Liver (tissue), 10 donors: ENCODE measurements at places on chromosomes 5 and 9. TPM values are rescaled to one million over a fixed set of nuclear protein-coding genes. Genes with fewer than 3 reads are reported as not detected.

GRCh38 chr5:172528440-172528839 lies 74.1 kb upstream of the SH3PXD2B start:
- H3K27me3 ChIP-seq = no peaks in the 10 kb centered on the region
- H3K4me3 ChIP-seq = no peak overlapping the region
- DNase-seq = no peak
- H3K27ac ChIP-seq = no peak overlapping the region
- H3K36me3 ChIP-seq = no peaks in the 10 kb centered on the region
- H3K4me1 ChIP-seq = peaks cover 6% of the 10 kb centered on the region

DNA sequence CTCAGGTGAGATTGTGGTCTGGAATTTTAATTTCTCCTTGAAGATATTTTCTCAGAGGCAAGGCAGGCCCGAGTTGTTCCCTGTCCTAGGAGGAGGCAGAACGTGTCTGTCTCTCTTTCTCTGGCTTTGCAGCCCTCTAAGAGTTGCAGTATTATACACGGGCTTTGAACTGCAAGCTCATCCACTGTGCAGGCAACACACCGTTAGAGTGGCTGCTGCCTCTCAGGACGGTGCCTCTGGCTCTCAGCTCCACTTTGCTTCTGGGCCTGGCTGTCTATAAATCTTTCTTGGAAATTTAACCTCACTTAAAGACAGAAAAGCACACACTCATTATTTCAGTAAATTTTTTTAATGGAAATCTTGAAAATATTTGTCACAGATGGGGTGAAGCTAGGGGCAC lies 170.1 kb upstream of the ADCY2 start:
- H3K4me3 ChIP-seq = no peak overlapping the region
- H3K27ac ChIP-seq = no peak overlapping the region
- no peaks in the 10 kb centered on the region for H3K36me3 ChIP-seq
- H3K4me1 ChIP-seq = no peaks in the 10 kb centered on the region
- DNase-seq = no peak
- no peaks in the 10 kb centered on the region for H3K27me3 ChIP-seq

DNA sequence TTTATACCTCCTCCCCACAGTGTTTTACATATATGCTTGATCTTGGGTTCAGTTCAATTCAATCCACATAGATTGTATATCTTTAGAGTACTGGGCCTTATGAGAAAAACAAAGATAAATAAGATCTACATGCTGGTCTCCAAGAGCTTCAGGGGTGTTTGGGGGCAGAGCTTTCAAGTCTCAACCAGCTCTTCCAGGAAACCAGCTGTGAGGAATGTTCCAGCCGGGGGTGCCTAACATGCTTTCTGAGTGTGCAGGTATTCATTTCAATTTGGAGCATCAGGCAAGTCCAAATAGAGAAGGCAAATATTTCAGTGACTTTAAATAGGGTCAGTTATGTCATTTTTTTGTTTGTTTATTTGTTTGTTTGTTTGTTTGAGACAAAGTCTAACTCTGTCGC lies 5.7 kb upstream of the RAPGEF1 start:
- peaks cover 2% of the 10 kb centered on the region for H3K4me1 ChIP-seq
- no peaks in the 10 kb centered on the region for H3K36me3 ChIP-seq

DNA sequence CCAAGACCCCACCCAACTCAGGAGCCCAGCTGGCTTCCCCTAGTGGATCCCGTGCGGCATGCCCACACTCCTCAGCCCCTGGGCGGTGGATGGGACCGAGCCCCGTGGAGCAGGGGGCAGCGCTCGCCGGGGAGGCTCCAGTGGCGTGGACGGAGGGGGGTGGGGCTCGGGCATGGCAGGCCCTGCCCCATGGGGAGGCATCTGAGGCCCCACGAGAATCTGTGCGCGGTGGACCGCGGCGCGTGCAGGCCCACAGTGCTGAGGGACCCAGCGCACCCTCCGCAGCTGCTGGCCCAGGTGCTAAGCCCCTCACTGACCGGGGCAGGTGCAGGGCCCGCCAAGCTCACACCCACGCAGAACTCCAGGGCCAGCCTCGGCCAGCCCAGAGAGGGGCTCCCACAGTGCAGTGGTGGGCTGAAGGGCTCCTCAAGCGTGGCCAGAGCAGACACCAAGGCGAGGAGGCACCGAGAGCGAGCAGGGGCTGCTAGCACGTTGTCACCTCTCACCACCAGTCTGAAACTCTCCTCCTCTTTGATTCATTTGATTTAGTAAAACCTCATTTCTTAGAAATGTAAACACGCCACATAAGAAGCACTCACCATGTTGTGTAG lies 25.6 kb downstream of the RNF130 start:
- no peak for DNase-seq
- H3K4me3 ChIP-seq = no peak overlapping the region
- H3K27ac ChIP-seq = no peak overlapping the region
- H3K4me1 ChIP-seq = peaks cover 30% of the 10 kb centered on the region
- H3K36me3 ChIP-seq = no peaks in the 10 kb centered on the region
- no peaks in the 10 kb centered on the region for H3K27me3 ChIP-seq

- no peaks in the 10 kb centered on the region for H3K27me3 ChIP-seq
- H3K4me3 ChIP-seq = no peak overlapping the region
- DNase-seq = no peak
- peaks cover 7% of the 10 kb centered on the region for H3K4me1 ChIP-seq
- H3K36me3 ChIP-seq = peaks cover 15% of the 10 kb centered on the region
- no peak overlapping the region for H3K27ac ChIP-seq
Measured at GRCh38 chr9:128164307-128164885, 4.3 kb downstream of the BBLN start.

- no peaks in the 10 kb centered on the region for H3K27me3 ChIP-seq
- no peak overlapping the region for H3K27ac ChIP-seq
- H3K4me1 ChIP-seq = no peaks in the 10 kb centered on the region
- no peak for DNase-seq
- H3K4me3 ChIP-seq = no peak overlapping the region
Measured at GRCh38 chr9:114432323-114433067, 44.7 kb upstream of the AKNA start.

DNA sequence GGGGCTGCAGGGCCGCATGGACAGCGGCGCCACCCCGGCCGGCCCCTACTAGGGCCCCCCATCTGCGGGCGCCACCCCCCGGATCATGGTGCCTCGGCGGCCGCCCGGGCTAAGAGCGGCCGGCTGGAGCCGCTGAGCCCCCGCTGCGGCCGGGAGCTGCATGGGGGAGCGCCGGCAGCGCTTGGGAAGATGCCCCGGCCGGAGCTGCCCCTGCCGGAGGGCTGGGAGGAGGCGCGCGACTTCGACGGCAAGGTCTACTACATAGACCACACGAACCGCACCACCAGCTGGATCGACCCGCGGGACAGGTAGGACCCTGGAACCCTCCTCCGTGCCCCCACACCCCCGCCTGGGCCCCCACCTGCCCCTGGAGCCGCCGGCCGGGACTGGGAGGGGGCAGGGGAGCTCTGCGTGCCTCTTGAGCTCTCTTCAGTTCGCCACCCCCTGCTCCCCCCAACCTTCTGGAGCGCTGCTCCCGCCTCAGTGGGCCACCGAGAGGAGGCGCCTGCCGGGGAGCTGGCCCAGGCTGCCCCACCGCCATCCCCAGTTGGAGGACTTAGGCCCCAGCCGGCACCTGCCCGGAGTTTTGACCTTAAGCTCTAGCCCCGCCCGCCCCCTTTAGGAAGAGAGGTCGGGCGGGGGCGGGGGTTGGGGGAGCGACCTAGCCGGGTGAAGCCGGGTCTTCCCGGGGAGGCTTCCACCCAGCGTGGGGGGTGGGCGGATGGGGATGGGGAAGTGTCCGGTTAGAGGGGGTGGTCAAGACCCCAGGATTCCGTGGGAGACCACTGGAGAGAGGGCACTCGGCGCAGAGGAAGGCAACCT lies 730 bp downstream of the WWC1 start:
- H3K36me3 ChIP-seq = no peaks in the 10 kb centered on the region
- H3K27me3 ChIP-seq = no peaks in the 10 kb centered on the region
- peak overlapping the region; percentile 53 for H3K27ac ChIP-seq
- DNase-seq = peak; percentile 51

DNA sequence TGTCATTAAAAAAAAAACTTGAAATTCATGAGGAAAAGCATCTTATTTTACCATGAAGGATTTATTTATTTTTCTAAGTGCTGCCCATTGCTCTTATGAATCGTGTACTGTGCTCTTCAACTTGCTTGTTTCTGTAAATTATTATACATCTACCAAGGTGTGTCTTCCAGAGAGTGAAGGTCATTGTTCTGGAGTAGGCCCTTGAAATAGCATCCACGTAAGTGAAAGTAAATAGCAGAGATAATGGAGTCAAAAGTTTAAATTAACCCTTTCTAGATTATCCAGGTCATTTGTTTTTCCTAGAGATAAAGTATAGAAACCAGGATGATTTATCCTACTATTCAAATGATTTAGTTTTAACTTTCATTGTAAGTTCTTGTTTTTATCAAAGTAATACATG lies 473.1 kb downstream of the DIRAS2 start:
- H3K4me3 ChIP-seq = no peak overlapping the region
- no peak for DNase-seq
- no peaks in the 10 kb centered on the region for H3K4me1 ChIP-seq
- H3K36me3 ChIP-seq = no peaks in the 10 kb centered on the region
- H3K27ac ChIP-seq = no peak overlapping the region

GRCh38 chr9:4167728-4168127 lies 132.1 kb downstream of the GLIS3 start:
- no peaks in the 10 kb centered on the region for H3K36me3 ChIP-seq
- H3K27ac ChIP-seq = no peak overlapping the region
- DNase-seq = no peak
- H3K4me1 ChIP-seq = no peaks in the 10 kb centered on the region
- no peaks in the 10 kb centered on the region for H3K27me3 ChIP-seq

DNA sequence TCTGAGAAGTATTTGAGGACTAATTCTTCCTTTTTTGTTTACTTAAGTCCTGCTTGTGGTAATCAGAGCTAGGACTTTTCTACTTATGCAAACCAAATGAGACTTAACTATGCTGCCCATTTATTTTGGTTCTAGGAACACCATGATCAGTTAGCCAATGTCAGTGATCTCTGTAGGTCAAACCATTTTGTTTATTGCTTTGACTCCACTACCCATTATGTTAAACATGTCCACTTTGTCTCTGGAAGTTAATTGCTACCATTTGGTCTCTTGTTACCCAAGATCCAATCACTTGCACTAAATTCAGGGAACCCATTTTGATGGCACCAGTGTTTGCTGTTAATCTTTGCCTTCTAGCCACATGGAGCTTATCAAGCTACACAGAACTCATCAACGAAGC lies 161.9 kb downstream of the CCDC171 start:
- no peaks in the 10 kb centered on the region for H3K36me3 ChIP-seq
- DNase-seq = no peak
- no peaks in the 10 kb centered on the region for H3K27me3 ChIP-seq
- no peaks in the 10 kb centered on the region for H3K4me1 ChIP-seq
- H3K4me3 ChIP-seq = no peak overlapping the region

DNA sequence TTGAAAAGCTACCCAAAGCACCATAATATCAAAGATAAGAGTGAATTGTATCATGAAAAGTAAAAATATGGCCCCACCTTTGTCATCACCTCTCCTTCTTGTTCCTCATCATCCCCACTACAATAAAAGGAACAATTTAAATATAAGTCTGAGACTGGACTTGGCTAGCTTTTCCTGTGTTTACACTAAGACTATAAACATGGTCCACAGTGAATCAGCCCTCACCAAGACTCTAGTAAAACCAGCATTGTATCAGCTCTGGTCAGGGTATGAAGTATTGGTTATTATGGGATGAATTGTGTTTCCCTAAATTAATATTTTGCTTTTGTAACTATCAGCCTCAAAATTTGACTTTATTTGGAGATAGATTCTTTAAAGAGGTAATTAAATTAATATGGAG lies 105.4 kb downstream of the SLC25A46 start:
- no peaks in the 10 kb centered on the region for H3K27me3 ChIP-seq
- no peak for DNase-seq
- H3K36me3 ChIP-seq = no peaks in the 10 kb centered on the region
- H3K4me3 ChIP-seq = no peak overlapping the region
- no peak overlapping the region for H3K27ac ChIP-seq

DNA sequence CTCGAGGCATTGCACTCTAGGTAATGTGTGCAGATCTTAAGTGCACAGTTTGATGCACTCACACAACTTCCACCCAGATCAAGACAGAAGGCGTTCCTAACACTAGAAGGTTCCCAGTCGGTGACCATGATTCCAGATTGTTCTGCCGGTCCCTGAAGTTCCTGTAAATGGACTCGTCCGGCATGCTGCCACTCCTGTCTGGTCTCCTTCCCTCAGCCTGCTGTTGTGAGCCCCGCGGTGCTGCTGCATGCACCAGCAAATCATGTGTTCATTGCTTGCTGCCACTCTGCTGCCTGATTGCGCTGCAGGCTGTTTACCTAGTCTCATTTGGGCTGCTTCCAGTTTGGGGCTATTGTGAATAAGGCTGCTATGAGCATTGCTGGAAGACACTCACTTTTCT lies 11.5 kb downstream of the STKLD1 start:
- H3K4me1 ChIP-seq = no peaks in the 10 kb centered on the region
- H3K36me3 ChIP-seq = no peaks in the 10 kb centered on the region

DNA sequence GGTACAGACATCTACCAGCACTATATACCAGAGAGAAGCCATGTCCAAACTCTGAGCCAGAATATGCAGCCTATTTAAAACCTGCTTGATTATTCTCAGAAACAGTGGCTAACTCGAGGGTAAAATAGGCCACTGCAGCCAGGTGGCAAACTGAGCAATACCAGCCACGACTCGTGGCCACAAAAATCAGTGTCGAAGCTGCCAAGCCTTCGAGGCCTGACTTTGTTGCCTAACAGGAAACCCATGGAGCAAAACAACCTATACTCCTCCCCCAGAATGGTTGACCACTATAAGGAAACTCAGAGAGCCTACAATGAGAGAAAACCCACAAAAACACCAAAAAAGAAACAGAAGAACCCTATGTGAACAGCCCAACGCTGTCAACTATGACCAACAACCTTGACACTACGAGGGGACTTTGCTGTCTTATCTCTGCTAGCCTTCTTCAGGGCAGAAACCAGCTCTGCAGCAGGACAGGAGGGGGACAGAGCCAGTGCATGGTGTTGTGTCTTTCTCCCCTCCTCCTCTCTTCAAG lies 133.8 kb downstream of the TMEM174 start:
- no peaks in the 10 kb centered on the region for H3K36me3 ChIP-seq
- H3K27me3 ChIP-seq = peaks cover 5% of the 10 kb centered on the region
- no peak overlapping the region for H3K4me3 ChIP-seq
- H3K27ac ChIP-seq = no peak overlapping the region
- H3K4me1 ChIP-seq = peaks cover 5% of the 10 kb centered on the region
- no peak for DNase-seq

DNA sequence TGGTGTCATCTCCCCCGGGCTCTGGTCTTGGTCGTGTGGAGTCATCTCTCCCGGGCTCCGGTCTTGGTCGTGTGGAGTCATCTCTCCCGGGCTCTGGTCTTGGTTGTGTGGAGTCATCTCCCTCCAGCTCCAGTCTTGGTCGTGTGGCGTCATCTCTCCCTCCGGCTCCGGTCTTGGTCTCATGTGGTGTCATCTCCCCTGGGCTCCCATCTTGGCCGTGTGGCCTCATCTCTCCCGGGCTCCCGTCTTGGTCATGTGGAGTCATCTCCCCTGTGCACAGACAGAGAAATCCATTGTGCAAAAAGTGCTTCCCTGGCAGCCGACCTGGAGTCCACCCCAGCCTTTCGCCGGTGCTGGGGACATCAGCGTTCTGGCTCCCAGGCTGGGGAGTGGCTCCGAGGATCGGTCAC lies 91.1 kb upstream of the CACNA1B start:
- no peaks in the 10 kb centered on the region for H3K4me1 ChIP-seq
- no peaks in the 10 kb centered on the region for H3K27me3 ChIP-seq
- peaks cover 57% of the 10 kb centered on the region for H3K36me3 ChIP-seq
- H3K27ac ChIP-seq = no peak overlapping the region

- no peaks in the 10 kb centered on the region for H3K27me3 ChIP-seq
- H3K36me3 ChIP-seq = no peaks in the 10 kb centered on the region
- no peaks in the 10 kb centered on the region for H3K4me1 ChIP-seq
- no peak overlapping the region for H3K27ac ChIP-seq
- no peak for DNase-seq
Measured at GRCh38 chr5:74149395-74149794, 491.1 kb downstream of the ENC1 start.

The DMAC1 gene
- 10.3 TPM for total RNA-seq

The HMCN2 gene
- 0.28 TPM for total RNA-seq

The CDC20B gene
- total RNA-seq = 0.28 TPM

The C1QTNF3 gene
- 3.1 TPM for total RNA-seq

The SPINK1 gene
- total RNA-seq = 0.33 TPM
